Stimulated activated CD8-positive, alpha-beta memory T cell treated with anti-CD3 and anti-CD28 coated beads, Interleukin-15, amount 100 ng/mL, for 24 hours (primary cell): ENCODE measurements at places on chromosomes 2 and 18.

DNA sequence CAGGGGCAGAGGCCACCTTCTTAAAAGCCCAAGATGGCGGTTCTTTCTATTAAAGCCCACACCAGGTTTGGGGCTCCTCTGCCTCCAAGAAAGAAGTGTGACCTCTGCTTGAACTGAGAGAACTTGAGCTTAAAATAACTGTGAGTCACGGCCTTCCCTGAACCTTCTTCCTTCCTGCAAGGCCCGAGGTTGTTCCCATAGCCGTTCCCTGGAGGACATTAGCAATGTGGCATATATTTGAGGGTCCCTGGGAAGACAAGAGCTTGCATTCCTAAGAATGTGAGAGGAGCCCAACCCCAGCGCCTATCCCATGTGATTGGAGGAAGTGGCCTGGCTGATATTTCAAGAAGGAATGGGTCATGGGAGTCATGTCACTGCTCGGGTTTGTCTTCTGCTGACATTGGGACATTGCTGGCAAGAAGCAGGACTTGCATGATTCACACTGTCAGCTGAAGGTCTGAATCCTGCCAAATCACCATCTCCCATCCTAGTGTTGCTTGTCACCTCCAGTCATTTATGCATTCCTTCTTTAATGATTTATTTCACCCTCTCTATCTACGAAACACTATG, 168.1 kb downstream of the TRIB2 start:
- no peak for DNase-seq

GRCh38 chr18:61664419-61665084, 228.3 kb downstream of the RNF152 start:
- no peak for DNase-seq

DNA sequence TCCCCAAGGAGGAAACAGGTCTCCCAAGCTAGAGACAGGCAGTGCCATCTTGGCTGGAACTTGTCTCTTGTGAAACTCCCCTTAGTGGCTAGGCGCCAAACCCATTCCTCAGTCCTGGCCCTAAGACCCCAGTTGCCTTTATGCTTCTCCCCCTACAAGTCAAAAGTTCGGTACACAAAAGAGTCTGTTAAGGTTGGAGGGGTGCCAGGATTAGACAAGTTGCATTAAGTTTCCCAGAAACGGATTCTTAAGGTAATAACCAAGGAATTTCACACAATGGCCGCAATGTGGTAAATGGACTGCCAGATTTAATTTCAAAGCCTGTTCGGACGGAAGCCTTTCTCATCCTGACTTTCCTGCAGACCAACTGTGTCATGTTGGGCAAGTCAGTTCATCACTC, 80.7 kb downstream of the CCBE1 start:
- no peak for DNase-seq

GRCh38 chr2:121776885-121777698, 21.6 kb downstream of the TSN start:
- no peak for DNase-seq

- no peak for DNase-seq
Observed at GRCh38 chr18:47557160-47557559, 305.7 kb upstream of the SKOR2 start.

- DNase-seq, result no peak
Observed at GRCh38 chr2:115214050-115214449, 771.6 kb downstream of the DPP10 start.

- no peak for DNase-seq
Observed at GRCh38 chr2:24993406-24994145, 21.8 kb upstream of the DNAJC27 start.

DNA sequence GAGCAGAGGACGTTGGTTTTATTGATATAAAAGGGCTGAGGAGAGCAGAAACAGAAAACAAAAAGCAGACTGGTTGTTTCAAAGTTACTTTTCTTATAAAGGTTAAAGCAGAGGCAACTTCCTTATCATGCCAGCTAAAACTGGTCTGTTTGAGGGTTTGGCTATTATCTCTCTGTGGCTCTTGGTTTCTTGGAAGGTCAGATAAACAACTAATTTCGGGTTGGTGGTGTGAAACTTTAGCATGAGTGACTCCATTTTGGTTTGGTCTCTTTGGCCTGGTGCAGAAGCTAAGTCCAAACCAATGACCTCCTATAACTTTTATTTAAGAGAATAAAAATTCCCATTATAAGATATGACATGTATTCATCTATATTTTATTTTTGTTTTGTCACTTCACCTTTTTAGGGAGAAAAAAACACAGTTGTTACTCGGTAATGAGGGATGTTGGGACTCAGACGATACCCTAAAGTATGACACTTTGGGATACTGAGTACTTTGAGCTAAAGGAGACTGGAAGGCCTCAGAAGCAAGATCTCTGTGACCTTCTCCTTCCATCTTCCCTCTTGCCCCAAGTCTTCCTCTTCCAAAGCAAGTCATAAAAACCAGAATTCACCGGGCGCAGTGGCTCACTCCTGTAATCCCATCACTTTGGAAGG, 23.3 kb downstream of the TNFAIP6 start:
- no peak for DNase-seq

GRCh38 chr18:59516356-59517155, 157.5 kb upstream of the LMAN1 start:
- no peak for DNase-seq

DNA sequence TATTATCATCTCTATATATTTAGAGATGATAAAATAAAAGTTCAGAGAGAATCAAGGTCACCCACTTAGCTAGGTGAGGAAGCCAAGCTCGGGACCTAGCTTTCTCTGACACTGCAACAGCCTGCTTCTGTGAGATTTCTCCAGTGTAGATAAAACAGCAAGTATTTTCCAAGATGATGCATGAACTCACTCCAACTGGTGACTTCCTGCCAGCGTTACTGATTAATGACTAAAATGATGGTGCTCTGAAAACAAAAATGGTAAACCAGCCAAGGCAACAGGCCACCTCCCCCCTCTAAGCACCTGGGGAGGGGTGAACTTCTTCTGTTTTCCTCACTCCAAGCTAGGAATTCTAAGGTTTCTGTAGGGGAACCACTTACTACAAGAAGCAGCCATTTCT, 510.2 kb upstream of the ID2 start:
- no peak for DNase-seq
